Activated CD4-positive, alpha-beta T cell treated with anti-CD3 and anti-CD28 coated beads, Interleukin-2, amount 50 U/mL, for 1 hour (primary cell): ENCODE measurements at places on chromosomes 3 and 15.

DNA sequence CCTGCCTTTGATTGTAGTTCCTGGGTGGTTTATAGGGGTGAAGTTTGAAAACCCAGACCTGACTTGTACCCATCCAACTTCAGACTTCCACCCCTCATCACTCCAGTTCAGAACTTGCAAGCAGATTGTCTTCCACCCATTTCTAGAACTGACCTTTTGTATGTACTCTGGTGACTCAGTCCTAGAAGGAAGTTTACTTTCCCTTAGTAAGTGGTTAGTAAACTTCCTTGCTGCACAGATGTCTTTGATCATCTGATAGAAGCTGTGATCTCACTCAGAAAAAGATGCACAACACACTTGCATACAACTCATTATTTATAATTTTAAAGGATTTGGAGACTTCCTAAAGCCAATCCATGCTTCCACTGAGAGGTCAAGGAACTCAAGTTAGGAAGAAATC lies 368.0 kb downstream of the MFSD1 start:
- no peak for DNase-seq

DNA sequence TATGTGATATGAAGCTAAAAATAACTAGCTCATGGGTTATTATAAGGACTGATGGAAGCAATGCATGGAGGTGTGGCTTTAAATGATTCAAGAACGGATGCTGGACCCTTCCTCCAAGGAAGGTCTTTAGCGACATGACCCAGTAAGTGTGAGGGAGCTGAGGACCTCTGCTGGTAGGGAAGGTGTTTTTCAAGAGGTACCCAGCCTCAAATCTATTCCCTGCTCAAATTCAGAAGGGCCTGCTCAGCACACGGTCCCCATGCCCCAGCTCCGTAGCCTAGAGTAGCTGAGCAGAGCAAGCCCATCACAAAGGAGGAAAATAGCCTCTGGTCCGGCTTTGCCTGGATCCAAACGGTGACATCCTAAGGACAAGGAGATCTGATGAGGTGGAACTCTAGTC lies 266.2 kb upstream of the IGF1R start:
- no peak for DNase-seq

DNA sequence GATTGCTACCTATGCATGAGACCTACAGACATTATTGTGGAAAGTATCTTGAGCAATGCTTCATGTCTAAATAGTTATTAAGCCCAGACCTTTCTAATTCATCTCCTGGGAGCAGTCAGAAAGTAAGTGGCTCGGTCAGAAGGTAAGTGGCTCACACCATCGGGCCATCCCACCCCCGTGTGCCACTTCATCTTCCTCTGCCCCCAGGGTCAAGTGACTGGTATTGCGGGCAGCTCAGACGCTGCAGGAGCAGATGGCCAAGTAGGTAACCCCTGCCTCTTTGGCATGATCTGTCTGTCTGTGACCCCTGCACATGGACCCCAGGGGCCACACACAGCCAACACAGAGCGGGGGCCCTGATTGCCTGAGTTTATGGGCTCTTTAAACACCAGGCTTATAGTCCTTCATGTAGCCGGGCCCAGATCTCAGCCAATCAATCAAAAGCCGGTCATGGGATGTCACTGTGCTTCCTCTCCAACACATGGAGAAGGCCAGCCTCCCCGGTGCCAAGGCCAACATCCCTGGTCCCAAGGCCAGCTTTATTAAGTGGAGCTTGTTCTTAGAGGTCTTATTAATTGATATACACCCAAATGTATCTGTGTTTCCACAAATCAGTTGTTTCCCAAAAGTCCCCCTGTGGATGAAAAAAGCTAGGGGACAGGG lies 42.9 kb downstream of the LARP6 start:
- no peak for DNase-seq

DNA sequence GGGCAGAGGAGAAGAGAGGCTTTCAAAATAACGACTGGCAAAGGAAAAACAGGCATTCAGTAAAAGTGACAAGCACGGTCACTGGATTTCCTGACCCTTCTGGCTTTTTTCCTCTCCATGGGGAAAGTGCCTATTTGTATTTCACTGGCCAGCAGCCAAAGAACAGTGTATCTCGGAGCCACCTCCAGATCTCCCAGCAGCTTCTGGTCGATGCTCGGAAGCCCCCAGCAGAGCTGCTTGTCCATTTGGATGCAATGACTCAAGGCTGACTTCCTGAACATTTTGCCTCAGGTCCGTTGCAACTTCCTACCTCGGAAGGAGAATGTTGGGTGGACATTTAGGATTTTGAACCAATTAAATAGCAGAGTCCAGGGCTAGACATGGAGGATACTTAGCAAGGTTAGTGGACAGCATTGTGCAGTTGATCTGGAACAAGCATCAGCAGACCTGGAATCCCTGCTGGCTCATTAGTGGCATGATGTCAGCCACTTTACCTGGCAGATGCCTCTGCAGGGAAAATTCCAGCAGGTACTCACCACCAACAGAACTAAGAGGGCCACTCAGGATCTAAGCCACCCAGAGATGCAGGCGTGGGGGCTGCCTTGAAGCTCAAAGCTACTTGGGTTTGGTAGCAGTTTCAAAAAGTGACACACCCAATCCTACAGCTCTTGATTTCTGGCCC lies 1.1 kb downstream of the FAM107A start:
- no peak for DNase-seq

DNA sequence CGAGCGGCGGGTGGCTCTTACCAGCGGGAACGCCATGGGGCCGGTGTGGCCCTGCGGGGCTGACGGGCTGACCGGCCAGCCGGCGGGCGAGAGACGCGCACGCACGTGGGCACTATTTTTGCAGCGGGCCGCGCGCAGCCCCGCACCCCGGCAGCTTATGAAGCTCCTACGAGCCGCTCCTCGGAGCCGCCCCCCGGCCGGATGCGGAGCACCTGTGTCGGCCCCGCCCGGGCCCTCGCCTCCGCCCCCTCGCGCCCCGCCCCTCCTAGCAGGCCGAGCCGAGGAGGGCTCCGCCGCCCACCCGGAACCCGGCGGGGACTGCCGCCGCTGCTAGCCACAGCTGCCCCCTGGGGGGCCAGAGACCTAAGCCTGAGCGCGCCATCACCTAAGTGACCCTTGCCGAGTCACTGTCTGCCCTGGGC lies 683 bp upstream of the CPEB1 start:
- DNase-seq: peak; percentile 19

GRCh38 chr3:79040701-79041100 lies 727.1 kb downstream of the ROBO1 start:
- DNase-seq: no peak

GRCh38 chr15:41603941-41604911 lies 45.2 kb downstream of the TYRO3 start:
- peak; percentile 56 for DNase-seq

DNA sequence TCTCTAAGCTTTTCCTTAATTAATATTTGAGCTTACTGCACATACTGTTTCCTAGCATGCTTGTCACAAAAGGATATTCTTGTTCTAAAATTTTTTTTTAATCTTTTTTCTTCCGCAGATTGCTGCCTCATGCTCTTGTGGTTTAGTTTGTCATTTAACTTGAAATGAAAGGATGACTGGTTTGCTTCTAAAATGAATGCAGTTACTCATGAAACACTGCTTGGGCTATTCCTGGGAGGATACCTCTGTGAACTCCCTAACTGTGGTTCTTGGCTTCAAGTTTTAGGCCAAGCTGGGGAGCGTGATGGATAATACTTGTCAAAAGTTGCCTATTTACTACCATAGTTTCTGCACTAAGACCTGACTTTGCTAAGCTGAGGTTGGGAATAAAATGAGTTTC lies 64.0 kb downstream of the USP13 start:
- no peak for DNase-seq

DNA sequence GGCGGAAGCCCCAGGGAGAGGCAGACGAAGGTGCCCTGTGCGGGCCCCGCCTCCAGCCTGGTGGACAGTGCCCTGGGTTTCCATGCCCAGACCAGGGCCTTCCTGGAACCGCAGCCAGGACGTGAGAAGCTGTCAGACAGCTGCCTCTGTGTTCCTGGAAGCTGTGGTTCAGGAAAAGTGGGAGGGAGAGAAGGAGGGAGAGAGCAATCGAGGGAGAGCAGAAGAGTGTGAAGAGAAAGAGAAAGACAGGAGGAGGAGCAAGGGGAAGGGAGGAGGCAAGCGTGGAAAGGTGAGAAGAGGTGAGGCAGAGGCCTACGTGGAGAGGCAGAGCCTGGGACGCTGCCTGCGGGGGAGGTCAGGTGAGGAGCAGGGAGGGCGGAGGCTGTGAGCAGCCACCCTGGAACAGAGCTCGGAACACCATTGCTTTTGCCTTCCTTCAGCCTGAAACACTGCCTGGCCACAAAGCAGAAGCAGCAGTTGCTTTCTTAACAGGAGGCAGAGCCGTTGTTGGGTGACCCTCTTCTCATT lies 18.6 kb downstream of the ZDHHC19 start:
- DNase-seq: no peak

GRCh38 chr3:110413266-110413665 lies 658.4 kb upstream of the NECTIN3 start:
- no peak for DNase-seq

- no peak for DNase-seq
These were observed 28.8 kb upstream of the TRA2B start for GRCh38 chr3:185966655-185967054.

DNA sequence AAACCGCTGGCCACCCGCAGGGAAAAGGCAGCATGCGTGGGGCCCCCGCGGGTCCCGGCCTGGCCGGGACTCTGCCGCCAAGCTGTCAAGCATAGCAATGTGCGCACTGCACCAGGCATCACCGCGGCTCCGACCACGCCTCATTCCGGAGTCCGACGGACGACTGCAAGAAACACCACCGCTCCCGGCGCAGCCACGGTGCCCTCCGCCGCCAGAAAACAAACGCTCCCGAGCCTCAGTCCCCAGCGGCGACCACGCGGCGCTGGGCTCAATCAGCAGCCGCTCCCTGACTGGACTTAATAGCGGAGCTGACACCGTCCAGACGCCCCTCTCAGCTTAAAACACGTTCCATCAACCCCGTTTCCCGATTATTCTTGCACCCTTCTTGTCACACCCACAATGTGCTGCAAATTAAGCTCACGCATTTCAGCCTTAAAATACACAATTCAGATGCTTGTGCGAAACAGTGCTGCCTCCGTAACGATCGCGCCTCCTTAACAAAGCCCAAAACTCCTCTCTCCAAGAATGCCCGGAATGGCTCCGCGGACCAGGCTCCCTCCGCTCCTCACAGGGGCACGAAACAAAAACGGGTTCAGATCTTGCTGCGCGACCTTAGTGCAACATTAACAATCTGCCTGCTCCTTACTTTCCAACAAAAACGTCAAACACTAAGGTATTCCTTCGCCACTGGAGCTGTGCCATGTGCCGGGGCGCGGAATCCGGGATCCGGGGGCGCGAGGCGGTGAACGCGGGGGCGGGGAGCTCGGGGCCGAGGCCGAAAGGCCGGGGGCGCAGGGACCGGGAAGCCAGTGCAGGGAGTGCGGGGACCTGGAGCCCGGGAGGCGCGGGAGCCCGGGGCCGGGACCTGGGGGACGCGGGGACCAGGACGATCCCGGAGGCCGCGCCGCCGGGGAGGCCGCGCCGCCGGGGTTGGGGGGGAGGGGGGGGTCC lies 655 bp downstream of the CYFIP1 start:
- DNase-seq: peak; percentile 11

DNA sequence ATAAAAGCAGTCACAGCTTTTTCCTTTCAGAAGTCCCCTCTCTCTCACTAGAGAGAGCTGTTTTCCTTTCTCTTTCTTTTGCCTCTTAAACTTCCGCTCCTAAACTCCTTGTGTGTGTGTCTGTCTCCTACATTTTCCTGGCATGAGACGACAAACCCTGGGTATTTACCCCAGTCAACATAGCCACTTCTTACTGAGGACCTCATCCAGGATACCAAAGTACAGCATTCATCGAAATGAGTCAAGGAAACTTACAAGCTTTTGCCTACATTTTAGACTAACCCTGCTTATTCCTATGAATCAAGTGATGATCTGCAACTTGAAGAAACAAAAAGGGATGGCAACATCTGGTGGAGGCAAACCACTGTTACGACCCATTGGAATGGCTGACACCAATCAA lies 16.7 kb downstream of the PATL2 start:
- no peak for DNase-seq

- no peak for DNase-seq
These were observed 38.8 kb upstream of the MLF1 start for GRCh38 chr3:158532099-158532734.

- no peak for DNase-seq
These were observed 586 bp upstream of the LSMEM2 start for GRCh38 chr3:50278123-50278879.

DNA sequence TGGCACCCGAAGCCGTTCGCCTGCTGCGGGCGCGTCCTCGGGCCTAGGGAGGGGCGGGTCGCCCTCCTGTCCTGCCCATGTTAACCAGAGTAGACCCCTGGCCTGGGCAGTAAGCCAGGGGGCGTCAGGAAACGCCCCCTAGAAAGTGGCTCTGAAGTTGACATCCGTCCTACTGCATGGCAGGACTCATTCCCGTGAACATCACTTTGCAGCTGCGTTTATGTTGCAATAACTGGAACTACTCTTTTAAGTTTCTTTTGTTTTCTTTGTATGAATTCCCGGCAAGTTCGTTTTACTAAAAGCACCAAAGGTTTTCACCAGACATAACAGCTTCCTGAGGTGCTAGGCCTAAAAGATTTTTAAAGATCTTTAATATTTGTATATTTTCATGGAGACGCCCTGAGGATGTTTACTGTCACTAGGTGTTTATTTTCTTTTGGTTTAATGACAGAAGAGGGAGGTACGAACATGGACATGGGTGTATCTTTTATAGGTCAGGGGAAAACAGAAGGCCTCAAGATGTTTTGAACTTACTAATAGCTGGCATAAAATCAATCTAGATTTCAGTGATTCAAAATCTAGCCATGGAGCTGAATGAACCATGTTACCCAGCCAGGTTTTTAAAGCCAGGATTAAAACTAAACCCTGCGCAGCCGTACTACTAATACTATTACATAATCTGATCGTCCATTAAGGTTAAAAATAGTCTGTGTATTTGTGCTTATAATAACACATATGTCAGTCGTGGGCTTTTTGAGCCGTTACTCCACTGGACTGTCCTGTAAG lies 1.0 kb downstream of the C15orf61 start:
- DNase-seq: no peak

DNA sequence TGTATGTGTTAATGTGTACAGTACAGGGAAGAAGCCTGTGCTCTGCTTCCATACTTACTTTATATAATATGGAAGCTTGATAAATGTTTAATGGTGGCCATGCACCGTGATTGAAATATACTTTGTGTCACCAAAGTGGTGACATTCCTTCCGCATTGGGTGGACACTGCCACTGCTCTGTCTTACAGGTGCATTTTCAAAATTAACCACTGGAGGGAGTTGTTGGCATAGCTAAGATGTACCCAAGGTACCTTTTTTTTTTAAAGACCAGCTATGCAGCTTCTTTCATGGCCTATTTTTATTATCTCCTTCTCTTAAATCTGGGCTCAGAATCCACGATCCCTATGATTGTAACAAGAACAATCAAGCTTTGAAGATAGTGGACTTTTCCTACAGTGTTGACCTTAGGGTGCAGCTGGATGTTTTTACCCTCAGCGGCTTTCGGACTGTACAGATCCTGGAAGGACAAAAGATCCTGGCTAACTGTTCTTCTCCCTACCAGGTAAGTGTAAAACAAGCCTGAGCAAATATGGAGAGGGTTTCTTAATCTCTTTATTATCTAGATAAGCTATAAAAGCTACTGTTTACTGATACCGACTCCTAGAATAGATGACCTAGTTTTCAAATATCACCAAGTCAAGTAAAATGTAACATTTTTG lies 21.6 kb upstream of the PAK6 start:
- DNase-seq: peak; percentile 16
